ENCODE measurements at places on chromosomes 3 and 15. TPM values are rescaled to one million over a fixed set of nuclear protein-coding genes. Genes with fewer than 3 reads are reported as not detected.

Gene ITGA11
- total RNA-seq: 193 TPM

Gene SLC22A13
- 0.72 TPM for total RNA-seq

Gene SAXO2
- total RNA-seq: 1.2 TPM

Gene NISCH
- 118 TPM for total RNA-seq

DNA sequence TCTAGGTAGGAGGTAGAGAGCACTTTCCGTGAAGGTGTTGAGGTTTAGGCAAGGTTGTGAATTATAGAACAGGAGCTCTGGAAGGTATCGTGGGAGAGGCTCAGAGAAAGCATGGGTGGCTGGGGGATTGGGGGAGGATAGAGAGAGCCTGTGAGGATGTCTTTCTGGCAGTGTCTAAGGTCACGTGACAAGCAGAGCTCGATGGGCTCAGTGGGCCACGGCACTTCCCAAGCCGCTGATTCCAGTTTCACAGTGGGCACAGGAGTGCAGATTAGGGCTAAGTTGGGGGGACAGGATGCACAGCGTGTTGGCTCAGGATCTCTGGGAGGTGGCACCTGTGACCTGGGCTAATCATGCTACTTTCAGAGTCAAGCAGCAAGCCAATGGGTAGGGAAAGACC lies 52.0 kb downstream of the CEMIP start:
- DNase-seq: no peak
- H3K27me3 ChIP-seq: no peaks in the 10 kb centered on the region
- H3K4me3 ChIP-seq: no peak overlapping the region
- no peaks in the 10 kb centered on the region for H3K36me3 ChIP-seq

DNA sequence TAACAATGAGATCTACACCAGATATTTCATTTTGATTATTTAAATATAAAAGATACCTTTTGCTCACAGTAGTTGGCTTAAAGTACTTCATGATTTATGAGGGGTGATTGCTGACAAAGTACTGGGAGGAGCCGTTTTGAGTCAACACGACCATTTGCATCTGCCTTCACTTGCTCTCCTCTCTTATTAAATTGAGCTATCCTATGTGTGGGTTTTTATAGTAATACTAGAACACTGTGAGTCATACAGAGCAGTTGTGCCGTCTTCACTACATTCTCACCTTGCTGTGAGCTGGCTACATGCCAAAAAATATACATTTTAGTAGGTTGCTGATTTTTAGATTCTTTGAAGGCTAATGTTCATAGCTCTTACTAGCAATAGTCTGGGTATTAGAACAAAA lies 161.2 kb downstream of the ALCAM start:
- H3K4me3 ChIP-seq: no peak overlapping the region
- no peak overlapping the region for H3K27ac ChIP-seq
- no peaks in the 10 kb centered on the region for H3K27me3 ChIP-seq
- H3K36me3 ChIP-seq: peaks cover 10% of the 10 kb centered on the region
- peaks cover 23% of the 10 kb centered on the region for H3K4me1 ChIP-seq
- peak; percentile 50 for DNase-seq

DNA sequence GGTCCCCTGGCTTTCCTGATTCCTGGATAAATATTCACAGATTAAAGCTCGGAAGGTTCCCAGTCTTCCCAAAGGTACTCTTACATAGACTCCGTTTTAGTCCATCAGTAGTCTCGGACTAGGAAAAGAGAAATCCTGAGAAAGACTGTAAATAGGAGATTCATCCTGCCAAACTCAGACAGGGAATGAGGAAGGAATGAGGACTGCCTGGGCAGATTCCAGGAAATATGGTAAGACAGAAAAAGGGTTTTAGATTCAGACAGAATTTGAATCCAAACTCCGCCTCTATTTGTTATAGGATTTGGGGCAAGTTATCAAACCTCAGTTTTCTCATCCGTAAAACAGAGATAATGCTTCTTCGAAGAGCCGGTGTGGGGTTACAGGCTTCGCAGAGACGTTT lies 77.8 kb upstream of the VGLL4 start:
- peaks cover 9% of the 10 kb centered on the region for H3K4me1 ChIP-seq
- no peak overlapping the region for H3K4me3 ChIP-seq
- no peaks in the 10 kb centered on the region for H3K36me3 ChIP-seq

GRCh38 chr15:25134546-25134945 lies 179.8 kb downstream of the SNRPN start:
- no peaks in the 10 kb centered on the region for H3K4me1 ChIP-seq
- DNase-seq: peak; percentile 9
- no peak overlapping the region for H3K27ac ChIP-seq
- H3K27me3 ChIP-seq: no peaks in the 10 kb centered on the region

DNA sequence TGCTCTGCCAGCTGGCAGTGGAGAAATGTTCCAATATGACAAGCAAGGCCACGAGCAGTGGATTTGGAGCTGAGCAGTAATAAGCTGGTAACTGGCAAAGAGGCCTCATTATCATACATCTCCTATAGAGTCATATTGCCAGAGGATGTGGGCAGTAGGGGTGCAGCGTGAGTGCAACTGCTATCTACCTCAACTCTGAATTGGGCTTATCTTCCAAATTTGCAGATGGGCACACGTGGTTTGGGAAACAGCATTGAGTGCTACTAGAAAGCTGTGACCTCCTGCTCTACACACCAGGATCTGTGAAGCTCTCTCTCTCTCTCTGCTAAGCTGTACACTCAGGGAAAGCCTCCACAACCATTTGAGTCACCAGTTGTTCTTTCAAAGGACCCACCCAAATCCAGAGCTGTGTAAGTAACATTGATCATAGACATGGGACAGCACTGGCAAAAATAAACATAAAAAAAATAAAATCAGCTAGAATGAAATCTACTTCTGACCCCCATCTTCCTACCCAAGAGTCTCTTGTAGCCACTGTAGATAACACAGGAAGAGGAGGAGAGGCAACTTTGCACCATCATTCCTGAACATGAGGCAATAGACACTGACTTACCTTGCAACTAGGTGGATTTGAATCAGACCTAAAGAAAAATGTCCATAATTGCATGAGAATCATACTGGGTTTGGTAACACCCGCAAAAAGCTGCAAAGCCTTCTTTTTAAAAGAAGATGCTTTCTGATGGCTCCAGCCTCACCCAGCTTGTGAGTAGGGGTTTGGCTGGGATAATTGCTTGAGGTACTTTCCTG lies 82.9 kb upstream of the THBS1 start:
- no peaks in the 10 kb centered on the region for H3K36me3 ChIP-seq
- DNase-seq: no peak
- no peaks in the 10 kb centered on the region for H3K27me3 ChIP-seq
- no peak overlapping the region for H3K27ac ChIP-seq

- H3K27me3 ChIP-seq: no peaks in the 10 kb centered on the region
- H3K36me3 ChIP-seq: no peaks in the 10 kb centered on the region
- no peak overlapping the region for H3K27ac ChIP-seq
- H3K4me3 ChIP-seq: no peak overlapping the region
These were observed 20.7 kb downstream of the RAP2B start for GRCh38 chr3:153182501-153183293.

Measured in astrocyte (in vitro differentiated cells and primary cell).